ENCODE measurements at places on chromosomes 11 and 22. TPM values are rescaled to one million over a fixed set of nuclear protein-coding genes. Genes with fewer than 3 reads are reported as not detected.
A peak's percentile ranks its signal among the peaks of the same experiment; 100 is the strongest.

The EXPH5 gene
- 4.0 TPM for polyA plus RNA-seq

The BATF2 gene
- 2.7 TPM for polyA plus RNA-seq

The OR51I1 gene
- not detected for polyA plus RNA-seq

DNA sequence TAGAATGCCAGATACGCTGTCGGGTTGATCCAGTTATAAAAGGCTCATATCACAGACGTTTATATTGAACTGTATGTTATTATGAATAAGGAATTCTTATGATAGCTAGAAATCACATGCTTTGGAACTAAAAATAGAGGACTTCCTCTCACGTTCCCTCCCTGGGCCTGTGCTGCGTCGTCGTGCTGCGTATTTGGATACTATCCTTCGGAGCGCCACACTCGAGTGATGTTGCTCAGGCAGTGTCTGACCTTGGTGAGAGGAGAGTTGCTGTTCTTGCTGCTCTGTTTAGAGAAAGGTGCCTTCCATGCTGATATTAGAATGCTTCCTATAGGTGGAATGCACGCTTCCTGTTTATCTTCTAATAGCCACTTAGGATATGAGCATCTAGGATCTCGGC lies 20.2 kb upstream of the ST14 start:
- DNase-seq, result no peak

GRCh38 chr11:44136176-44136945 lies 40.9 kb downstream of the EXT2 start:
- no peak for DNase-seq

GRCh38 chr11:8721609-8722500 lies 39.3 kb downstream of the RPL27A start:
- no peak for DNase-seq

DNA sequence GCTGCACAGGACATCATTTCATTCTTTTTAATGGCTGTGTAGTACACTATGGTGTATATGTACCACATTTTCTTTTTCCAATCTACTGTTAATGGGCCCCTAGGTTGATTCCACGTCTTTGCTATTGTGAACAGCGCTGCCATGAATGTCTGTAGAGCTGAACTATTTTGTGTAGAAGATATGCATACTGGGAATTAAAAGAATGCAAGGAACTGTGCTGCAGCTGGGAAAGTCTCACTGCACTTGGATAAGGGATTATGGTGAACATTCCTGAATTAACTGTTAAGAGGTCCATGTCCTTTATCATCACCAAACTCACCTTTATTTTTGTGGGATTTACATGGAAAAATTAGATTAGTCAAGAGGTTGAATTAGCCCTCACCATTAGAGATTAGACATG lies 224.7 kb downstream of the SNX19 start:
- DNase-seq, result no peak

- DNase-seq, result peak; percentile 6
Observed at GRCh38 chr11:15114501-15115475, at the start of gene INSC. Gene INSC, plus strand, starts transcription at chr11:15114923. Its CDS starts 34,252 bp downstream, at chr11:15149175.

Data from left renal pelvis (tissue), 4 donors.